ENCODE measurements at places on chromosomes 5 and 9.

DNA sequence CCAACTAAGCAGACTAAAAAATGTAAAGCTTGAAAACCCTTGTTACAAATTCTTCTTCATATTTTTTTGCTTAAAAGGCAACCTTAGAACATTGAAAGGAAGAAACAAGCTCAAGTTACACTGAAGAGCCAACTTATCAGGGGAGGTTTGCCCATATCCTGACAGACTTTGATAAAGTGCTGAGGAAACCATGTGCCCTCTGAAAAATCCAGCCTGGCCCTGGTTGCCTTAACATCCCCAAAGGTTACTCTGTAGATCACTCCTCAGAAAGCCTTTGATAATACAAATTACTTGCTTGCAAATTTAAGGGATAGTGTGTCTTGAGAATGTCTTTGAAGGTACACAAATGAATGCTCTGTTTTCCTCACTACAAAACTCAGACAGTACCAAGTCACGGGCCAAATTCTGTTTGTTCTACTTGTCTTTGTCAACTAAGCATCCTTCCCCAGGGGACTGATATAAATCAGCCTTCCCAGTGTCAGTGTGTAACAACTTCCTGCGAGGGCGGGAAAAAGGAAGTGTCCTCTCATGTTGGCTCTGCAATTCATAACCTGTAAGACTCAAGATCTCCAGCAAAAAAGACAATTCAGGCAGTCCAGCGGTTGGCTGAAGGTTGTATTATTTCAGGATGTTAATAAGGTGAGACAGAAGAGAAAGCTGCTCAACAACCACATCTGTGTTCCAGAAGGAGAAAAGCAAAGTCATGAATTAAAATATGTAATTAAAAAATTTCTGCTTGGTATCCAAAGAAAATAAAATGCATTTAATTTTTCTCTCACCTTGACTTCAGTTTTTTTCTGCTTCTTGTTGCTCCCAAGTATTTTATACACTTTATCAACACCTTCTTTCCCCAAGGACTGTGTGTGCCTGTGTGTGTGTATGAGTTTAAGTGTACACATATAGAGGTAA is 199.9 kb downstream of the PIK3R1 start:
- no peak for DNase-seq

GRCh38 chr9:129613520-129614175 is 7.3 kb downstream of the C9orf50 start:
- DNase-seq, result no peak

DNA sequence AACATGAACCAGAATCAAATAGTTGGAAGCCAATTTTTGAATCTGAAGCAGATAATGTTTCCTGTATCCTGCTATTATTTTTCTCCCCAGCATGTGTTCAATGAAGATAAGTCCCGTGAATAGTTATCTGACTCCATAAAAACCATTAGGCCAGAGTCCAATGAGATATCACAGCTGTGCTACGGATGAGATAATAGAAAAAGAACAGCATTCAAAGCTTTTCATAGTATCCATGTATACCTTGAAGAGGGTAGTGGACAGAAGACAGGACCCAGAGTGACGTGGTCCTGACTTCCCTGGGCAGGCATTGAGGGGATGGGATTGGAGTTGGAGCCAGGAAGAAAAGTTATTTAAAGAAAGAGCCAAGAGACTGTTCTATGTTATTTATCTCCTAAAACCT is 50.7 kb upstream of the C6 start:
- no peak for DNase-seq

GRCh38 chr9:20152151-20152725 is 363.4 kb upstream of the SLC24A2 start:
- no peak for DNase-seq

DNA sequence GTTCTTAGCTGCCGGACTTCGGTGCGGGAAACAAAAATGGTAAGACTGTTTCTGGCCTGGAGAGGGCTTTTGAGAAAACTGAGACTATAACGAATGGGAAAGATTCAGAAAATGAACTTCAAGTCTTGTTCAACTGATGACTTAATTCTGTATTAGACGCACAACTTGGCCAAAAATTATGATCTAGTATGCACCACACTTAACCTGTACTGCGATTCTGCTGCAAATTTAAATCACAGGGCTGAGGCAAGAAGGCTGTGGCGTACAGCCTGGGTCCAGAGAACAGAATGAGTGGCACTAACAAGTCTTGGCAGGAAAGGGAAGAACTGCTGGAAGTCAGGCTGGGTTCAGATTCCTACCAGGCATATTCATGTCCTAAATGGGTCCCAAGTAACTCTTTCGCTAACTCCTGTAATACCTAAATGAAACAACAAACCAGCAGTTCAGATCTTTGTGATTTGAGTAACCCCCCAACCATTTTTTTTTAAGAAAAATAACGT is 781 bp upstream of the COL23A1 start:
- DNase-seq, result no peak

DNA sequence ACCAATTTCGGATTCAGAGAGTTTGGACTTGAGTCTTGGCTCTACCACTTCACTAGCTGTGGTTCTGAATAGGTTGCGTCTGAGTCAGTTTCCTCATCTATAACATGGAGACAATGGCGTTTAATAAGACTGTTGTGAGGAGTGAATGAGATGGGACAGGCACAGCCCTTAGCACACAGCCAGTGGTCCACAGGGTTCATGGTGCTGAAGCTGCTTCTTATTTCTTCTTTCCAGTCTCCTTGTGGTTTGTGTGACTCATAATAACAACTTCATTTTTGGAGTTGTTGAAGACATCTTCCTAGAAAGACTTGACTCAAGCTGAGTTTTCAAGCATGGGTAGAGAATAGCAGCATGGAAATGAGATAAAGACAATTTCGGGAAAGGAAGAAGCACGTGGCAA is 172.6 kb upstream of the PPP2R2B start:
- no peak for DNase-seq

GRCh38 chr5:125470280-125470902 is 724.0 kb upstream of the ZNF608 start:
- no peak for DNase-seq
